ENCODE measurements at places on chromosomes 1 and 21.

DNA sequence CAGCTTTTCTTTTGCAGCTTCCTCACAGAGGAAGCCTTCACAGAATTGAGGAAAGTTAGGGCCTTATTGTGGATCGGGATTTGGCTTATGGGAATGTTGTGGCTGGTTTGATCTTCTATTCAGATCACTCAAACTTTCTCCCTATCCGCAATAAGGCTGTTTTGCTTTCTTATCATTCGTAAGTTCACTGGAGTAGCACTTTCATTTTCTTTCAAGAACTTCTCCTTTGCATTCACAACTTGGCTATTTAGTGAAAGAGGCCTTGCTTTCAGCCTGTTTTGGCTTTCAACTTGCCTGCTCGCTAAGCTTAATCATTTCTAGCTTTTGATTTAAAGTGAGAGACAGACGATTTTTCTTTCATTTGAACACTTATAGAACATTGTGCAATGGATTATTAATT is 181.9 kb upstream of the B3GALT2 start:
- DNase-seq = no peak

- DNase-seq = no peak
These were observed 960 bp downstream of the RCAN1 start for GRCh38 chr21:34613679-34614627.

GRCh38 chr1:44810101-44810761 is 1.9 kb downstream of the BTBD19 start:
- DNase-seq = no peak

DNA sequence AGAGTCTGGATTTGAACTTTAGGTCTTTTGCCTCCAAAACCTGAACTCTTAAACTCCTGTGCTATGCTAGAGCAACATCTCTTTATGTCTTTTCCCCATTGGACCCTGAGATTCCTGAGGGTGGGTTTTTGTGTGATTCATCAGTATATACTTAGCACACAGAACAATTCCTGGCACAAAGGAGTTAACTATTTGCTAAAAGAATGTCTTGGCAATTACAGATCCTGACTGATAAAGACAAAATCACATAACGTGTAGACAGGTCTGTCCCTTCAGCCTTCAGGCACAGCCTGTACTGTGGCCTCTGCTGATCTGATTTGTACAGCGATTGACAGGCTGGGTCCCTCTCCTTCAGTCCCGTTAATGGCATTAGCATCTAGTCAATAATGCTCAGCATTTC is 162.4 kb upstream of the BEND5 start:
- no peak for DNase-seq

DNA sequence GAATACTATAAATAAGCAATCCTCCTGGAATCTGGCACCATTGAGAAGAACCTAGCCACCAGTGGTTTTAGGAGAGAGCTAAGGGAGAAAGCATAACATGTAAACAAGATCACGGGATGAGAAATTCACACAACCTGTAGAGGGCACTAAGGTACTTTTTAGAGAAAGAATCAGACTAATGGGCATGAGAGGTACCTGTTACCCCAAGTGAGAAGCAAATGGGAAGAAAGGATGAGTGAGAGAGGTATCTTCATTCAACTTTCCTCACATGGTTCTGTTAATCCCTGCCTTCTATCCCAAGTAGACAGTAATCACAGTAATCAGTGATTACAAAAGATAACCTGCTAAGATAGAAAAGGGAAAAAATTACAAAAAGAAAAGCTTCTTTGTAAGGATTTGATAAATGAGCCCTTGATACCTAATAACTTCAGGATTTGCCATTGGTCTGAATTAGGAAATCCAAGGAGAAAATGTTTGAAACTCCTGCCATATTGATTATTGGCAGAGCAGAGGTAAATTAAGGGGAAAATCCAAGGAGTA is 251.1 kb upstream of the ADGRL2 start:
- DNase-seq = no peak

- no peak for DNase-seq
These were observed 24.7 kb upstream of the ADGRB2 start for GRCh38 chr1:31788825-31789256.

- no peak for DNase-seq
These were observed 124.7 kb downstream of the SYF2 start for GRCh38 chr1:25107643-25108010.

GRCh38 chr1:23222331-23222730 is 5.0 kb upstream of the HTR1D start:
- no peak for DNase-seq

- DNase-seq = no peak
These were observed 147.6 kb downstream of the ADSS2 start for GRCh38 chr1:244304156-244304555.

DNA sequence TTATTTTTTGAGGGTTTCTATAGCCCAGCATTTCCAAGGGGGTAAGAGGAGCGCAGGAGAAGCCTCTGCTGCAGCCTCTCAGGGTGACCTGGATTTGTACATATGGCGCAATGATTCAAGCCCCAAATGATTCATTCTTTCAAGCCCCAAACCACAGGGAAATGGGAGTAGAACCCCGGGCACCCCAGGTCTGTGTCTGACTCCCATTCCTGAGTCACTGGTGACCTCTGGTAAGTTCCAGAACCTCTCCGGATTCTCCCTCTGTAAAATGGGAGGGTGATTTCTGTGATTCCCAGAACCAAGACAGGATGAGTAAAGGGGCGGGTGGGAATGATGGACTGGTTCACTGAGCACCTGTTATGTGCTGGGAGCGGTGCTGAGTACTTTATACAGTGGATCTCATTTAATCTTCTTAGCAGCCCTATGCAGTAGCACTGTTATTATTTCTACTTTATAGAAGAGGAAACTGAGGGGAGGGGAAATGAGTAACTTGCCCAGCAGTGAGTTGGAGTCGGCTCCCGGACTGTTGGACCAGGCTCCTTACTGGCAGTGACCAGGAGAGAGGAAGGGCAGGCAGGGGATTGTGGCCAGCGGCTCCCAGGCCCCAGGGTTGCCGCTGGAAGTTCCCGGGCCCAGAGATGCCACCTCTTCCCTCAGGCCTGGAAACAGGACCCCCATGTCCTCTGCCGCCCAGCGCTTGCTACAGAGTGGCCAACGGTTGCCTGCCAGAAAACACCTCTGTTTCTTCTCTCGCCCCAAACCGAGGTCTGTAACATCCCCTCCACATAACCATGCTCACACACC is 20.3 kb upstream of the SLC26A9 start:
- DNase-seq = no peak

- no peak for DNase-seq
These were observed 500 bp upstream of the PEA15 start for GRCh38 chr1:160204526-160205241.

- DNase-seq = no peak
These were observed 49.8 kb downstream of the DDR2 start for GRCh38 chr1:162682013-162682419.

GRCh38 chr1:178941849-178942248 is 71.0 kb upstream of the ANGPTL1 start:
- DNase-seq = no peak

GRCh38 chr1:116900471-116901365 is 9.0 kb upstream of the PTGFRN start:
- DNase-seq = no peak

GRCh38 chr1:32200226-32201010 is at the start of gene CCDC28B:
Gene CCDC28B, plus strand, starts transcription at chr1:32200595. Its CDS starts 1,341 bp downstream, at chr1:32201936.
- DNase-seq = peak; percentile 60

DNA sequence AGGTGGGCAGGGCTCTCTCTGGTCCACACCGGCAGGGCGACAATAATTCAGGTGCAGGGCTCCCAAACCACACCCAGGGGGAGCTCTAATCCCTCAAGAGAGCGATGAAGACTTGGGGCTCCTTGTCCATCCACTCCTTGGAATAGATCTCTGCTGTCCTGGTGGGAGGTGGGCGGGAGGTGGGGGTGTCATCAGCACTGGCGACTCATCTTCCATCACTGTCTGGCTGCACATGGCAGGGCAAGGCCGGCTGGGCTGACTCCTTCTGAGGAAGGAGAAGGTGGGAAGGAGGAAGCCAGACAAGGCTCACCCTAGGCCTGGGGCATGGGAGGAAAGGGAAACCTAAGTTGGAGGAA is 29.3 kb downstream of the TNNT2 start:
- DNase-seq = no peak

- no peak for DNase-seq
These were observed 5.4 kb downstream of the PADI6 start for GRCh38 chr1:17377325-17377953.

DNA sequence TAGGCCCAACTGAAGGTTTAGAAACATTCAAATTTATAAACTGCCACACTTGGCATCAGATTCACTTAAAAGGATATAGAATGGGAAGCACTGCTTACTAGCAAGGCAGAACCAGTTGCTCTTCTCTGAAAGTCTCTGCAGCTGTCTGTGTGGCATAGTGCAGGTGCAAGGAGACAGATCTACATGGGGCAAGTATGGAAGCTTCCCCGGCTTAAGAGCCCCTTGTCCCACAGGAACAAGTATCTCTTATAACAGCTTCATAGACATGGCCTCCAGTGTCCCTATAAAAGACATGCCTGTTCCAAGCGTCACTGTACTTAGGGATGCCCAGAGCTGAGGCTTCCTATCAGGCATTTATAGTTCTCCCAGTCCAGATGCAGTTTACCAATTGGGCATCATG is 26.5 kb downstream of the ZBTB8B start:
- DNase-seq = no peak

- DNase-seq = no peak
These were observed 189.7 kb downstream of the FGGY start for GRCh38 chr1:59486615-59487014.

GRCh38 chr1:23111600-23112535 is 56.8 kb downstream of the LUZP1 start:
- no peak for DNase-seq

DNA sequence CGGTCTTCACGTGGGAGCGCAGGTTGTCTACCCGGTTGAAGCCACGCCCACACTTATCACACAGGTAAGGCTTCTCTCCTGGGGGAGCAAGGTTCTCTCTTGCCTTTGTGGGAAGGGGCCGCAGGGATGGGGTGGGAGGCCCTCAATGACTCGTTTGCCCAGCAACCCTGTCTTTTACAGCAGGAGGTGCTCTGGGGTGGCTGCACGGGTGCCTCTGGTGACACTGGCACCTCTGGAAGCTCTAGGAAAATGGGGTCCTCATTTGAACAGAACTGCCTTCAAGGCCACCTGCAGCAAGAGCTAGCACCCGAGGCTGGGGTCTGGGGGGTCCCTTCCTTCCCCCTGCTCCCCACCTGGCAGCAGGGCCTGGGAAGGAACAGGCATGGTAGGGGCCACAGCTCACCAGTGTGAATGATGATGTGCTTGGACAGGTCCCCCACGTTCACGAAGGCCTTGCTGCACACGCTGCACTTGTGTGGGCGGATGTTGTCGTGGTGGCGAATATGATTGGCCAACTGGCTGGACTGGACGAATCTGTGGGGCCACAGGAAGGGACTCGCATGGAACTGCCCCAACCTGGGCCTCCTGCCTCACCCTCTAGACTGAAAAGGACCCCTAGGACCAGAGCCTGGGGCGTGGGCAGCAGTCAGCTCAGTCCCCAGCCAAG is 33.1 kb downstream of the ZBTB17 start:
- no peak for DNase-seq

DNA sequence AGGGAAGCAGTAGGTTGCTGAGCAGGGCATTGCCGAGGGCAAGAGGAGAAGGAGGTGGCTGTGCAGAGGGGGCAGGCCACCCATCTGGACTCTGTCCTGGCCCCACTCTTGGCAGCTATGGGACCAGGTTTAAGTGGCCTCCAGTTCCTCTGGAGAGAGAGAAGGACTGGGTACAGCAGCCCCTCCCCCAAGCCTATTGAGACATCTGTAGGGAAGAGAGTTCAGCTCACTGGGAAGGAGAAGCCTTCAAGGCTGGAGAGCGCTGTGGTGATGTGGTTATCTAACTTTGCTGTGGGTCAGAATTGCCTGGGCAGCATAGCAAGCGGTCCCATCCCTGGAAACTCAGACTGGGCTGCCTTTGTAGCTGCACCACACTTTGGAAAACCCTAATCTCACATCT is 93.9 kb downstream of the KCNJ15 start:
- no peak for DNase-seq

- DNase-seq = no peak
These were observed 146.6 kb downstream of the VPS13D start for GRCh38 chr1:12376236-12377045.

GRCh38 chr1:204190212-204191211 is 5.8 kb downstream of the KISS1 start:
- no peak for DNase-seq

DNA sequence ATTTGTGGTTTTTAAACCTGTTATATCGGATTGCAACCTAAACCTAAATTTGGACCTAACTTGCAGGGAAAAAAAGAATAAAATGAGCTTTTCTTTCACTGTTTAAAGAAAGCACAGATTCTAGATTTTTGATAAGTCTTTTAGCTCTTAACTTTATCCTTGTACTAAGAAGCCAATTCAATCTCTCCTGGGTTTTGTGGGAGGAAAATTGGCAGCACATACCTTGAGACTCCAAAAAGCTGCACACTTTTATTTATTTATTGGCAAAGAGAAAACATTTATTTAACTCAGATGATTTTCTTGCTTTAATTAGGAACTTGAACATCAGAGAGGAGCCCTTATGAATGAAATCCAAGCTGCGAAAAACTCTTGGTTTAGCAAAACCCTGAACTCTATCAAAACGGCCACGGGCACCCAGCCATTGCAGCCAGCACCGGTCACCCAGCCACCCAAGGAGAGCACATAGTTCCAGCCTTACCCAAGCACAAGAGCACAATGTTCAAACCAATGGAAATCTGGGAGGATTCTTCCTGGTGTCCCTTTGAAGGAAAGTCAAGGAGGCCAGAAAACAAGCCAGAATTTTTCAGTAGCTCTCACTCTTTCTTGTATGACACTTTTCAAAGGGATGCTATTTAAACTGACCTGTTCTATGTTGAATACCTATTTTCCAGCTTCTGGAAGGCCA is 10.1 kb upstream of the CACYBP start:
- no peak for DNase-seq

DNA sequence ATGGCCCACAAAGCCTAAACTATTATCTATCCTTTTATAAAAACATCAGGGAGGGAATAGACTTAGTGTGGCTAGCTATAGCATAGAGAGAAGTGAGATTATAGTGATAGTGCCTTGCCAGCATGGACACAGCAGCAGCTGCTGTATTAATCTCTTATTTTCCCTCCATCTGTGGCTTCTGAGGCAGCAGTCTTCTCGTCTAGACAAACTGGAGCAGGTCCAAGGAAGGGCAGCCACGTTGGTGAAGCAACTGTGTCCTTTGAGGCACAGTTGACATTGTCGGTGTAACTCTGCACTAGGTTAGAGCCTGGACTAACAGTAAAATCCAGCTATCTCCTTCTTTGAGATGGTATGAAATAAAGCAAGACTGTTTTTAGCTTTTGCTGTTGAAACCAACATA is 131.3 kb downstream of the CACHD1 start:
- no peak for DNase-seq

GRCh38 chr1:24468685-24469316 is 33.8 kb upstream of the RCAN3 start:
- no peak for DNase-seq

DNA sequence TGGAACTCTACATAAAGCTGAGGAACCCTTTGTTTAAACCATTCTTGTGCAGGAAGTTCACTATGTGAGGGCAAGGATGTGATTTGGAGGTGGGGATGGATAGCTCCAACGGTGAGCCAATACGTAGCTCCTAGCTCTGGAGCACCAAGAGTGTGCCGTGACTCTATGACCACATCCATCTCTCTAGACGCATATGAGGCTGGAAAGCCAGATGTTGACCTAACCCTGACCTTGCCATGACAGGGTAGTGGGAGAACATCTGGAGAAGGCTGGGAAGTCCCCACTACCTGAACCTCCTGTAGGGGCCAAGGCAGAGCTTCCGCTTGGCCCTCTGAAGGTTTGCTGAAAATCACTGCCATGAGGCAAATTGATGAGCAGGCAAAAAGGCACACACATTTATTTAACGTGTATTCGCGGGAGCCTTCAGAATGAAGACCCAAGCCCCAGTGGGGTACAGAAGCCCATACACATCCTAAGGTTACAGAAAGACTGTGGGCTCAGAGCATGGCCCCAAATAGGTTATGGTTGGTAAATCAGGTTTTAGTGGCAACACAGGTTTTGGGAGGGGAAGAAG is 43.4 kb downstream of the EIF2D start:
- DNase-seq = no peak

All from stimulated activated naive CD4-positive, alpha-beta T cell (primary cell).